ENCODE measurements at places on chromosomes 5 and 9.

DNA sequence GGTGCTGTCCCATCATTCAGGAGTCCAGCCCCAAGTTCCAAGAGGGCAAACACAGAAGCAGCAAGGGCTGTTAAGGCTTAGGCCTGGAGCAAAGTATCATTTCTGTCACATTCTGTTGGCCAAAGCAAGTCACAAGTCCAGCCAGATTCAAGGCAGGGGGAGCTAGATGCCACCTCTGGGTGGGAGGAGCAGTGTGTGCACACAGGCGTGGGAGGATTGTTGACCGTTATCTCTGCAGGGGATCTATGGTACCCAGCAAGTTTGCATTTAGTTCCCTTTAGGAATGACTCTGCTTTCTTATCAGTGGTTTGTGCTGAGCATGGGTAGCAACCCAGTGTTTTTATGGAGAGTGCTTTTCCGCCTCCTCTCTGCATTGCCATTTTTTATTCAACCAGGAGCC lies 278.9 kb downstream of the NR3C1 start:
- no peak for DNase-seq

- DNase-seq, result no peak
Observed at GRCh38 chr5:175736652-175737051, 78.8 kb downstream of the HRH2 start.

GRCh38 chr5:177317959-177318377 lies 6.3 kb upstream of the MXD3 start:
- DNase-seq, result no peak

DNA sequence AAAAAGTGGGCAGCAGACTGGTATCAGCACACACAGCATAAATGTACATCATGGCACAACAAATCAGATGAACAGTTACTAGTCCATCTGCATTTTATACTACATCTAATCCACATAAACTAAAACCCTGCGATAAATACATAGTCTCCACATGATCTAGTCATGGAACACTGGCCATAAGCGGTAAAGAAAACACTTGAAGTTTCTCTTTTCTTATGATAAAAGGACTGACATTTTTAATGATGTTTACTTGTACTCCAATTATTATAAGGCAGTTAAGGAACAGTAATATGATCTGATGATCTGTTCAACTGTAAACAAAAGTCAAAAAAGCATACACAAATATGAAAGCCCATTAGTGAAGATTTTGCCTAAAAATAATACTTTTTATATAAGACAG lies 112.5 kb downstream of the MPDZ start:
- no peak for DNase-seq

DNA sequence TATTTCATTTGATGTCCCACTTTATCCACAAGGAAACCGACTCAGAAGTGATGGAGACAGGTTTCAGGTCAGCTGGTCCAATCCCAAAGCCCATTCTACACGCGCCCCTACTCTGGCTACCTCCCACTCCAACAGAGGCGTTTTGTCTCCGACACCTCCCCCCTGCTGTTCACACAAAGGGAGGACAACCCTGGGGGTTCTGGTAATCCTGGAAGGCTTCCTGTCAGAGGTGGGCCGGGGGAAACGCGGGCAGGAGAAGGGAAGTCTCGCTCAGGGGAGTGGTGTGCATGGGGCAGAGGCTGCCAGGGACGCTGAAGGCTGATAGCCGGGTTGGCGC lies 39.7 kb upstream of the GABRP start:
- no peak for DNase-seq

GRCh38 chr5:128014578-128014977 lies 69.0 kb upstream of the SLC12A2 start:
- DNase-seq, result no peak

GRCh38 chr5:154298065-154298464 lies 107.5 kb downstream of the GALNT10 start:
- DNase-seq, result no peak

- DNase-seq, result no peak
Observed at GRCh38 chr5:134462047-134462575, 50.4 kb upstream of the CDKN2AIPNL start.

GRCh38 chr5:173187054-173187743 lies 42.9 kb downstream of the BNIP1 start:
- no peak for DNase-seq

DNA sequence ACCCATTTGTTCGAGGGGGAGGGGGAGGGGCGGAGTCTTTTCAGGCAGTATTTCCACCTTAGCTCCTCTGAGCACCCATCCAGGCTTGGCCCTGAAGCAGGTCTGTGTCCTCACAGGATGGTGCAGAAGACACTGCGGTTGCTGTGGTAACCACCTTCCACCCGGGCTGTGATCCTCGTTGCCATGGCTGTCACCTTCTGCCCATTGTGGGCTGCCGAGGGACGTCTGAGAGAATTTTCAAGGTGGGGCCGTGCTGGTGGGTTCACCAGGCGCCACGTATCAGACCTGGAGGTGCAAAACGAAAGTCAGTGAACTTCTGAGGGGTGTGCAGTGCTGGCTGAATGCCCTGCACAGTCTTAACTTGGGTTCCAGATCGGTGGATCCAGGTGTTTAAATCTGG lies 26.7 kb downstream of the POLR1E start:
- no peak for DNase-seq

Measured in HS-27A (cell line).